Left ventricle myocardium superior (tissue), 1 donor: ENCODE measurements at places on chromosomes 1 and 21. TPM values are rescaled to one million over a fixed set of nuclear protein-coding genes. Genes with fewer than 3 reads are reported as not detected.

- DNase-seq: no peak
These were observed 32.4 kb downstream of the KIF21B start for GRCh38 chr1:200991097-200991614.

The TRPM2 gene
- 1.5 TPM for total RNA-seq

The OLFML2B gene
- 2.4 TPM for total RNA-seq

GRCh38 chr1:107653765-107654164 is 311.2 kb downstream of the VAV3 start:
- no peak for DNase-seq

The OTUD7B gene
- 23.0 TPM for total RNA-seq

GRCh38 chr1:46613661-46614603 is 2.7 kb downstream of the MOB3C start:
- DNase-seq: peak; percentile 96

DNA sequence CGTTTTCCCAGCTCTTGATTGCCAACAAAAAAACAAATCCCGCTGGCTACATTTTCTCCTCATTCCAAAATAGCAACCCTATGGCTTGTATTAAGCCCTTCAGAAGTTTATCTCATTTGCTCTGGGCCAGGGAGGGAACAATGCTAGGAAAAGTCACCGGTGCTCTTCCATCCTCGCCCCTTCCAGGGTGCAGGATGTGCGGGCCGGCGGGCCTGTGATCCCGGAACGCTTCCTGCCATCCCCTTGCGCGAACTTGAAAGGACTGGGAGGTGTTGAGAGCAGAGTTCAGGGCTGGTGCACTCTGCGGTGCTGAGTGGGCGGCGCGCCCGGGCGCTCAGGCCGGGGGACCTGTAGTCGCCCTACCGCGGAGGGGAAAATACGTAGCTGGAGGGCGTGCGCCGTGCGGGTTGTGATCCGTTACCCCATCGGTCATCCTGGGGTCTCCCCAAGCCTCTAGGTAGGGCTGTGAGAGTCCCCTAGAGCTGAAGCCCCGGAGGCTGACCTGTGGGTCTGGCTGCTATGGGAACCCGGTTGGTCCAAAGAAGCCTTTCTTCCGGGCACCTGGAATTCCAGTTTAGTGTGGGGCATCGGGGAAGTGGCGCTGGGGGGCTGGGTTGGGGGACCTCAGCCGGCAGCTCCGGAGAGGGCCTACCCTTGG is 13.1 kb downstream of the NR5A2 start:
- DNase-seq: peak; percentile 35

- DNase-seq: no peak
These were observed 74.9 kb upstream of the BEND5 start for GRCh38 chr1:48851638-48852037.

GRCh38 chr1:162702628-162703027 is 70.4 kb downstream of the DDR2 start:
- DNase-seq: no peak

DNA sequence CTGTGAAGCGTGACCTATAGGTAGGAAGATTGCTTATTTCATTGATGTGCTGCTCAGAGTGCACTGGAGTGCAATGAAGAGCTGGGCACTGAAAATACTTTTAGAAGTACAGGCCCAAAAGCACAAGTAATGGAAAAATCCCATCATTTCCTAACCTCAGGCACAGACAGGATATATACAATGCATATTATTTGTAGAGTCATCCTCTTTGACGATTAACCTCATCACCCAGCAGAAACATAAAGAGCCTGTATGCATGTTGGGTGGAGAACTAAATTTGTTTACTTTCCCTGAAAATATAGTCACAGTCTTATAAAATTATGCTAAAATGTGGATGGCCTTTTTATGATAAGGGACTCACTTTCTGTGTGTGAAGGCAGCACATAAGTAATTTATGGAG is 98.1 kb downstream of the TNNI3K start:
- DNase-seq: no peak

The PLPP3 gene
- total RNA-seq: 140 TPM

- no peak for DNase-seq
These were observed 219.6 kb downstream of the MRPL39 start for GRCh38 chr21:25387665-25388064.

The OR2T11 gene
- not detected for total RNA-seq

GRCh38 chr1:202836623-202837403 is 26.1 kb downstream of the PCAT6 start:
- DNase-seq: no peak
